ACHN (cell line): ENCODE measurements at places on chromosomes 12 and 14.

DNA sequence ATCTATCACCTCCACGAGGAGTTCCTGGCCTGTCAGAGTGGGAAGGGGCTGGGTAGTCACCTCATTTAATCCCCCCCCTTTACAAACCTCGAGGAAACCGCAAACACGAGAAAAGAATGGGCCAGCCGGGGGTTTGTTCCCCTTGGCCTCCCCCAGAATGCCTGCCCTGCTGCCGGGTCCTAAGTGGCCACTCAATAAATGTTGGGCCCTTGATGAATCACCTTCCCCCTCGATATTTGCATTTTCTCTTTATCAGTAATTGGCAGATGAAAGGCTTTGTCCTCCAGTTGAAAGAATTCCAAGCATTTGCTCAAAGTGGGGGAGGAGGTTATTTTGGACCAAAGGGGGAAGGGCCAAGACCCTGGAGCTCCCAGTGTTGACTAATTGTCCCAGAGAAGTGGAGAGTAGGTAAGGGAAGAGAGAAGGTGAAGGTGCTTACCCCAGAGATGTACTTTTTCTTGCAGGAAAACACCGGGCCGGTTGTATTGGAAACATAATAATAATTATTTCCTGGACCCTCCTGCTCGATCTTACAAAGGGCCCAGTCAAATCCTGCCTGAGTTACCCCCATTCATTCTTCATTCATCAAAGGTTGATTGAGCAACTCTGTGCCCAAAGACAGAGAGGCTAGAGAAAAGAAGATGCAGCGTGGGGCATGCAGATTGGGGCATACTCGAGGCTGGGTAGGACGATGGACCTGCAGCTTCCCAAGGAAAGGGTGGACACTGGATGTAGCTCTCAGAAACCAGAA lies 1.9 kb upstream of the KDM2B start:
- no peak for DNase-seq

GRCh38 chr12:65859519-65859918 lies 35.2 kb downstream of the HMGA2 start:
- DNase-seq = no peak

DNA sequence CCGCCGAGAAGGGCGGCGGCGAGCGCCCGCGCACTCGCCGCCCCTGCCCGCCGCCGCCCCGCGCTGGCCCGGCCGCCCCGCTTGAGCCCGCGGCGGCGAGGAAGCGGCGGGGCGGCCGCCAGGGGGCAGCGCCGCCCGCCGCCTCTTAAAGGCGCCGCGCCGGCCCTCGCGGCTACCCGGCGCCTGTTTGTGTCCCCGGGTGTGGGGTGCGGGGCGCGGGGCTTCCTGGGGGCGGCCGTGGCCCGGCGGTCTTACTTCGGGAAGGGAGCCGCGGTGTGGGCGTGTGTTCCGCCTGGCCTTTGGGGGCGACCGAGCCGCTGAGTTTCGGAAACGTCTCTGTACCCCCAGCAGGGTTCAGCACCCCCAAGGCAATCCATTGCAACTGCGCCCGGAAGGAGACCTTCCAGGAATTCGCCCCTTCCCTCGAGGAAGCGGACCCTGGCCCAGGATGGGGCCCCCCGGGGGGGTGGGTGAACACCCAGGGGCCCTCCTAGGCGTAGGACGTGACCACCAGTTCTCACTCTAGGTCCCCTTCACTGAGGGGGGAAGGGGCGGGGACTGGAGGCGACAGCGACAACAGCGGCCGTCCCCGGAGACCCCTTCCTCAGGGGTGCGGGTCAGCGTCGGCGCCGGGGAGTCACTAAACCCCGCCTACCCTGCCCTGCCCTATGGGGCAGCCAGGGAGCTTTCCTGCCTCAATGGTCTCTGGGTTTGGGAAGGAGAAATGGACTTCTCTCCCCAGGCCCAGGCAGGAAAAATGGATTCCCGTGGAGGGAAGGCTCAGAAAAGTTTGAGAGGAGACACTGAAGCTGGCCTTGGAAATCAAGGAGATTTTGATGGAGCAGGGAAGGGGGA lies at the start of gene ITPK1:
Gene ITPK1, minus strand, starts transcription at position 105 of the 855 bp plus-strand sequence. CDS start 762 bp downstream, outside the sequence.
- DNase-seq = peak; percentile 65

GRCh38 chr12:15532364-15532977 lies 210.2 kb downstream of the PTPRO start:
- peak; percentile 86 for DNase-seq

DNA sequence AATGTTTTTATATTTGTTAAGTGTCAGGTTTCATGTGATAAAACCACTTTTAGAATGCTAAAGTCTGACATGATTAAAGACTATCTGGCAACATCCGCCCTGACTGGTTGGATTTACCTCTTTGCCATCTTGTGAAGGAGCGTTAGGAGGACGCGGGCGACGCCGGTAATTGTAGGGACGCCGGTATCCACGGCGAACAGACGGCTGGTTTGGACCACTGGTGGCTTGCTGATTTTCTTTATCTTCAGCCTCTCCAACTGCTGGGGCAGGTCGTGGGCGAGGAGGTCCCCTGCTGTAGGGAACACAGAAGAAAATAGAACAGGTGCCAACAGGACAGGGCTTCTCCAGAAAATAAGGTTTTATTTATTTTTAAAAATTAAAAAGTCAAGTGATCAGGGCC lies 21.3 kb downstream of the YBX3 start:
- no peak for DNase-seq
